HAP-1 (cell line): ENCODE measurements at places on chromosomes 1 and 21.

DNA sequence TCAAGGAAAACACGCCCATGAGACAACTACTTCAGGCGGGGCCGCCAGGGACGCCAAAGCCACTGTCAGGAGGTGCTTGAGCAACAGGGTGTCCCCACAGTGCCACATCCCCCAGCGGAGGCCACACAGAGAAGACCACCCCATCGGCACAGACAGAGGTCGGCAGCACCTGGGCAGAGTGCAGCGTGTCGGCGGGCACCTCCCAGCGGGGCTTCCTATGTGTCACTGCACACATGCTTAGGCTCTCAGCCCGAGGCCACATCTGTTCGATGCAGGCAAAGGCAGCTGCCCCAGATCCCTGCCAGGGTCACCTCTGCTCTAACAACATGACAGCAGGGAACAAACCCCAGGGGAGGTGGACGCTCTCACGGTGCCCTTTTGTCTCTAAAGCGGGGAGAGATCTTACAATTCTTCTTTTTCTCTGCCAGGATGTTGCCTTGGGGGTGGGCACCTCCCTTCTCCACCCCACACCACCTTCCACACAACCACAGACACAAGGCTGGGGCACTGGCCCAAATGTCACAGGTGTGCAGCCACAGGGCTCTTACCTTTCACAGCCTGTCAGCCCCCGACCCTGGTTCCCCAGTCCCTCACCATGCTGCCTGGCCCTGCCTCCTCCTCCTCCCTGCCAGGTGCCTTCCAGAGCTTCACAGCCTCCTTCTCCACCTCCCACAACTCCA, 4.2 kb downstream of the KRTAP10-8 start:
- no peak for DNase-seq

GRCh38 chr21:42269386-42269785, 45.8 kb downstream of the TFF3 start:
- no peak for DNase-seq

DNA sequence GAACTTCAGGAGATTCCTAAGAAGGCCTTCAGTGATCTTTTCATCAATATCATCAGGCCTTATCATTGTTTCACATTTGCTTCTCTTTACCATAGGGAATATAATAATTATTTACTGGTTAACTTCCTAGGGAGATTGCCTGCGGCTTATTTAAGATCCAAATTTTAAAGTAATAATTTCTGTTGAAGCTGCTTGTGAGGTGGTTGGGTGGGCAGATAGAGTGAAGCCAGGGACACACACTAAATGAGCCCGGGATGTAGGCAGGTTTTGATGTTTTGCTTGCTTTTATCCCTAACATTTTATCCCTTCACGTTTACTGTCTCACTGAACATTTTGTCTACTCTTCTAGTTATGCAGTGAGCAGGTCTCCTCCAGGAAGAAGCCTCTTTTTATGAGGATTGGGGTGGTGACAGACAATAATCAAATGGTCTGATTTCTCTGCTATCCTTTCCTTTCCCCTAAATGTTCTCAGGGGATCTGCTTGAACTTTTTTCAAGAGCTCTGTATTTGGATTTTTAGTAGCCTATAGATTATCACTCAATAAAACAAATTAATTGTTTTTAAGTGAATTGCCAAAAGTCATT, 164.7 kb downstream of the RUNX1 start:
- DNase-seq: no peak

DNA sequence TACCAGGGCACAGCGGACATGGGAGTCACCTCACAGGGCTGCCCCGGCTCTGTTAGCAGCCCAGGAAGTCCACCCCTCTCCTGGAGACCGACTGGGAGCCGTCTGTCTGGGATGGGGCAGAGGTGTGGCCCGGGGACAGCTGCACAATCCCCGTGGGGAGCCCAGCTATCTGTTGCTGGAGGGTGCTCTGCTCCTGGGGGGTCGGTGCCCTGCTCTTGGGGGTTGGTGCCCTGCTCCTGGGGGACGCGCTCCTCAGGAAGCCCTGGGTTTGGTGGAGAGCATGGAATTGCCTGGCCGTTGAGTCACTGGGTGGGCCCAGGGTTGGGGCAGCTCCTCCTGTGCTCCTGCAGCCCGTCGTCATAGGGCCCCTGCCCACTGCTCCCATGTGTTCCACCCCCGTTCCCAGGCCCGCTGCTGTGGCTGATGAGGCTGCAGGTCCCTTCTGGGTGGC, 39.3 kb downstream of the AGPAT3 start:
- no peak for DNase-seq

GRCh38 chr1:52752484-52752826, 26.2 kb downstream of the ZYG11B start:
- DNase-seq: no peak

DNA sequence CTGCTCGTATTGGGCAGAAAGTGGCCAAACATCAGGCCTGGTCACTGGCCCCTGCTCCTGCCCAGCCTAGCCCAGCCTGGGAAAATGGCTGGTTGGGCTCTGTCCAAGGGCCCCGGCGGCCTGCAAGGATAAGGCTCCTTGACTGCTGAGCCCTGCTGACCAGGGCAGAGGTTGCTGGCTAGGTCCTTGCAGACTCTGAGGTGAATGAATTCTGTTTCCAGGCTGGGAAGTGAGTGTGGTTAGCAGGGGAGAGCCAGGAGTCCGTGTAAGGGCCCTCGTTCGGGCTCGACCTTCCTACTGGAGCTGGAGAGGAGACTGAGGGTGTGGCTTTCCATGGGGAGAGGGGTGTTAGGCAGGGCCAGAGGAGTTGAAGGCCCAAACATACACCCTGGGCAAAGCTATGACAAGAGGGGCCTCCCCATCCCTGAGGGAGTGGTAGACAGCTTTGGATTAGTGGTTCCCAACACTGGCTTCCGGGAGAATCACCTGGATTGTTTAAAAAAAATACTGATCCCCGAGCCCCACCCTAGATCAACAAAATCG, 20.6 kb downstream of the CSF1 start:
- peak; percentile 65 for DNase-seq

DNA sequence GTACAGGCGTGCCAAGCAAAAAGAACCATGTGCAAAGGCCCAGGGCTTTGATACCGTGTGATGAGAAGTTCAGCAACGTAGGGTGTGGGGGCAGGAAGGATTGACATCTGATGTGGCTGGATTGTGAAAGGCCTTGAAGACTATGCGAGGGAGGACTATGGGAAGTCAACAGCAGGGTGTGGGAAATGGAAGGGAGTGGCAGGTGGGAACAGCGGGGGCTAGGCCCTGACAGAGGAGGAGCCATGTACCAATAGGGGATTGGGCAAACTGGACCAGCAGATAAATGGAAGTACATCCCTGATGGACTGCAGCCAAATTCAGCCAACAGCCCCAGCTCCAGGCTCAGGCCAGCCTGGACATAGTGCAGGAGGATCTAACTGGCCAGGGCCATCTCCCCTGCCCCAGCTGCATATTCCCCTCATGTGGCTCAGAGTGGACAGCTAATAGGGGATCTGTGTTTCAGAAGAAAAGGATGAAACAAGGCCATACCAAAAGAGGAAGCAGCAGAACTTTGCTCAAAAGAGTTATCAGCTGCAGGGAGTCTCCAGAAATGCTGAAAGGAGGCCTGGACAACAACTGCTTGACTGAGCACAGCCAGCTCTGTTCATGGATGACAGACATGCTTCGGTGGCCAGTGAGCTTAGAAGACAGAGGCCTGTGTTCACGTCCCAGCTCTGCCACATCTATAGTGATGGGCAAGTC, 140.2 kb upstream of the SGIP1 start:
- DNase-seq: no peak

GRCh38 chr1:8061673-8062386, 35.7 kb upstream of the ERRFI1 start:
- DNase-seq: no peak

GRCh38 chr21:38664315-38664714, 141.4 kb upstream of the ETS2 start:
- DNase-seq: no peak

GRCh38 chr21:17576080-17576835, 36.4 kb downstream of the BTG3 start:
- no peak for DNase-seq

DNA sequence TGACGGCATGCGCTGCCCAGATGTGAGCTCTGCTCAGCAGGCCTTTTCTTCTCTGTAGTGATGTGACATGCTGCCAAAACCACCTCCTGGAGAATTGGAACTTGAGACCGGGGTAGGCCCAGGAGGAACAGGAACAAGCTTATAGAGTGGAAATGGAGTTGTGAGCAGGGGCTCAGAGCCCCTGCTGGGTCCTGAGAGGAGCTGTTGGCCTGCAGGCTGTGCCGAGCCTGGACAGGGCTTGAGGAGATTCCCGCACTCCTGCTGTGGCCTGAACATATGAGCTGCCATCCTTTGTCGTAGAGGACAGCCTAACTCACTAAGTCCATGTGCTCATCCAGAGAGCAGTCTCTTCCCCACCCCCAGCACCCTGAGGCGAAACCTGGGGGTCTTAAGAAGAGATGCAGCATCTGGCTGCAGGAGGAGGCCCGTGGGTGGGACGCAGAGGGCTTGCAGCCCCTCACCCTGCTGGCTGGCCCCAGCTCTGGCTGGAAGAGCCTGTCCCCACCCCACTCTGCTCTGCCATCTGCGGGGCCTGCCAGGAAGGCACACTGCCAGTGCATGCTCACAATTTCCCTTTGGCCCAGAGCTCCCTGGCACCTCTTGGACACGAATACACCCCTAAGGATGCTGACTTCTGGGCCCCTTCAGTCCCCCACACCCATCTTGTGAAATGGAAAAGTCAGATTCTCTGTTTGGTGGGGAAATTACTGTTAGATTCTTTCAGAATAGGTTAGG, 42.5 kb downstream of the PTPRF start:
- no peak for DNase-seq

DNA sequence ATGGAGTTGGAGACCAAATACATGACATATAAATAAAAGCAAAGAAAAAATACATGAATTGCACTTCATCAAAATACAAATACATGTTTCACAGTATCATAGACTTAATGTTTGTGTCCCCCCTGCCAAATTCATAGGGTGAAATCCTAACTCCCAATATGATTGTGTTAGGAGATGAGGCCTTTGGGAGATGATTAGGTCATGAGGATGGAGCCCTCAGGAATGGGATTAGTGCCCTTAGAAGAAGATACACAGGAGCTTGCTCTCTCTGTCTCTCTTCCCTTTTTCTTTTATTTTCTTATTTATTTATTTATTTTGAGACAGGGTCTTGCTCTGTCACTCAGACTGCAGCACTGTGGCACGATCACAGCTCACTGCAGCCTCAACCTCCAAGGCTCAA, 26.0 kb upstream of the FAM131C start:
- no peak for DNase-seq

- DNase-seq: no peak
These were observed 6.6 kb upstream of the PCP4 start for GRCh38 chr21:39860600-39860999.

DNA sequence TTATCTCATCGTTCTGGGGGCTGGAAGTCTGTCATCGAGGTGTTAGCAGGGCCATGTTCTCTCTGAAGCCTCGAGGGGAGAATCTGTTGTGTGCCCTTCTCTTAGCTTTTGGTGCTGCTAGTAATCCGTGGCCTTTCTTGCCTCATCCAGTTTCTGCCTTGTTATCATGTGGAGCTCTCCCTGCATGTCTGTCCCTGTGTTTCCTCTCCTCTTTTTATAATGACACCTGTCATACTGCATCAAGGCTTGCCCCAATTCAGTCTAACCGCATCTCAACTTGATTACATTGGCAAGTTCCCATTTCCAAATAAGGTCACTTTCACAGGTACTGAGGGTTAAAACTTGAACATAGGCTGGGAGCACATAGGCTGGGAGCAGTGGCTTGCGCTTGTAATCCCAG, 82.6 kb upstream of the CNIH3 start:
- DNase-seq: no peak

GRCh38 chr21:43643193-43643592, 16.1 kb downstream of the HSF2BP start:
- no peak for DNase-seq

DNA sequence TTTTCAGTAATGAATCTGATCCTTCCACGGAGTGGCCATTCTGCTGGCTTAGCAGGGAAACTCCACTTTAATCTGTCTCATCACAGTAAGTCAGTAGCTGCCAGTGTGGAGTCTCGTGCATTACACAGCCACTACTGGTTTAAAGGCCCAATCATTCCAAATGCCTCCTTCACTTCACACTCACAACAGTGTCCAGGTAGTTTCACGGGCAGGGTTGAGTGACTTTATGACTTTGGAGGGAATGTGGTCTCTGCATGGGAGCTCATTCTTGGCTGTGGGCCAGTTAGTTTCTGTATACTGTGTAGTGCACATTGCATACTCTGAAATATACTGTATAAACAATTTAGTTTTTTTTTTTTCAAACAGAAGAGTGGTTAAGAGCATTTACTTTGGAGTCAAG, 34.6 kb upstream of the C1orf87 start:
- no peak for DNase-seq

GRCh38 chr1:65253800-65254319, 55.5 kb upstream of the DNAJC6 start:
- no peak for DNase-seq

GRCh38 chr1:100703052-100703451, 16.5 kb upstream of the VCAM1 start:
- DNase-seq: no peak

DNA sequence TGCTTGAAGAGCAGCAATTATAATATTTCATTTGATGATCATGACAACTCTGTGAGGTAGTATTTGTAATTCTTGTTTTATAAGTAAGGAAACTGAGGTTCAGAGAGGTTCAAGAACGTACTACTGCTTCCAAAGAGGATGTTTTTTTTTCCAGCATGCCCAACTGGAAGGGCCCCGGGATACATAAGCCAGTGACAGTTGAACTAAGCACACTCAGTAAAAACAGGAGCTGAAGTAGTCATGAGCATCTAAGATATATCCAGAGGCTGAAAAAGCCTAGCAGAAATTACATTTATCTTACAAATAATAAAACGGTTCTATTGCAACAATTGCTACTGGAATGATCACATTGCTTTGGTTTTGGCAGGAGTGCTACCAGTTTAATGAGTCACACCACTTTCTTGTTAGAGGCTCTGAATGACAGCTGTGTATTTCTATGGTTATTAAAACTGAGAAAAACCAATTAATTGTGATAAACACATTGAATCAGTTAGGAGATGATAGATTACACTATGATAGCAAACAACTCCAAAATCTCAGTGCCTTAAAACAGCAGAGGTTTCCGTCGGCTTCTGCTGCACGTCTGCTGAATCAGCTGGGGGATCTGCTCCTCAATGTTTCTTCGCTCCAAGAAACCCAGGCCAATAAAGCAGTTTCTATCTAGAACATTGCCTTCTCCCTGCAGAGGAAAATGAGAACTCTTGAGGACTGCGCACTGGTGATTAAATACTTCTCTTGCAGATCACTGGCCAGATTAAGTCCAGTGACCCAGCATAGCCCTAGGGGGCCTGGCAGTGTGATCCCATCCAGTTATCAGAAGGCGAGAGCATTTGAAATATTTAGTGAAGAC, 522.7 kb downstream of the PLPP3 start:
- DNase-seq: no peak

GRCh38 chr1:204087893-204088528, 15.1 kb downstream of the SOX13 start:
- DNase-seq: no peak
